ENCODE measurements at places on chromosomes 5 and 9.
A peak's percentile ranks its signal among the peaks of the same experiment; 100 is the strongest.

GRCh38 chr9:133255371-133256135, 19.4 kb downstream of the ABO start:
- DNase-seq, result no peak

GRCh38 chr5:133251296-133252132, 199.7 kb downstream of the HSPA4 start:
- DNase-seq, result no peak

GRCh38 chr5:109563739-109564138, 126.0 kb upstream of the MAN2A1 start:
- DNase-seq, result no peak

- peak; percentile 99 for DNase-seq
Observed at GRCh38 chr9:77707383-77708063, 59.4 kb upstream of the GNA14 start.

- DNase-seq, result no peak
Observed at GRCh38 chr5:1115123-1115815, 3.4 kb upstream of the SLC12A7 start.

- no peak for DNase-seq
Observed at GRCh38 chr9:77569335-77569734, 78.8 kb downstream of the GNA14 start.

DNA sequence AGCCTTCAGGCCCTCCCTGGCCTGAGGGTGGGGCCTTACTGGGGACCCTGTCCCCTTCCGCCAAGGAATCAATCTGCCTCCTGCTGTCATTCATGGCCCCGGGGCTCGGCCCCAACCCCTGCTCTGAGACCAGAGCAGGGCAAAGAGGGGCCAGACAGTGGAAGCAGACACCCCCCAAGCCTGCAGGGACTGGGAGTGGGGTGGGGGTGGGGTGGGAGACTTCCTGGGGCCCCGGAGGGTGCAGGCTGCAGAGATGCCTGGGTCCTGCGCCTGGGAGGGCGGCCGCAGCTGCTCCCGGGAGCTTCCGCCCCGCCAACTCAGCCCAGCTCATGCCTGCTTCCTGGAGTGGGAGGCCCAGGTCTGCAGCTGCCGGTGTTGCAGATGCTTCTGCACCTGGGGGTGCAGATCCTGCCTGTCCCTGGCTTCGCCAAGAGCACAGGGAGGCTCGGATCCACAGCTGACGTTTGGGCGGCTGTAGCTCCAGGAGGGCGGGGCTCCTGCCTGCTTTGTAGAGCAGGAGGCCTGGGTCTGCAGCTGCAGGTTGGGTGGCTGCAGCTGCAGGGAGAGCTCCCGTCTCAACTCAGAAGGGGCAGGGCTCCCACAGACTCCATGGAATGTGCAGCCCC, 6.2 kb downstream of the KIF4B start:
- DNase-seq, result no peak
